ENCODE measurements at places on chromosomes 6 and 20. TPM values are rescaled to one million over a fixed set of nuclear protein-coding genes. Genes with fewer than 3 reads are reported as not detected.
A peak's percentile ranks its signal among the peaks of the same experiment; 100 is the strongest.

- peak; percentile 31 for DNase-seq
Observed at GRCh38 chr6:132734694-132735236, 20.9 kb upstream of the VNN1 start.

DUSP15 gene
- total RNA-seq, result 0.47 TPM

LY86 gene
- not detected for total RNA-seq

DNA sequence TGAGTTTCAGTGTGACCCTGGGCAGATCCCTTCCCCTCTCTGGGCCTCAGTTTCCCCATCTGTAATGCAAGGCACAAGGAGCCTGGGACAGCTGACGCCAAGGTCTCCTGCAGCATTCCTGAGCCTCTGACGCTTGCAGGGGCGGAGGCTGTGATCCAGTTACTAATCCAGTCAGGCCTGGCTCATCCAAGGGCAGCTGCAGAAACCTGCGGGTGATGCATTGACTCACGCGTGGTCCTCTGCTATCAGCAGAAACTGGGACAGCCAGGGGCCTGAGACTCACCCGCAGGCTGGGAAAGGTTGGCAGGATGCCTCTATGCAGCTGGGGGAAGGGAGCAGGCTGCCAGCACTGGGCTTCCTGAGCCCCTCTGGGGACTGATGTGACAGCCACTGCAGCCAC is 65.0 kb upstream of the SIRPA start:
- DNase-seq, result peak; percentile 44

KCNQ2 gene
- total RNA-seq, result 0.07 TPM

GABBR1 gene
- total RNA-seq, result 35.3 TPM

GRCh38 chr6:38172739-38173410 is 353.3 kb downstream of the ZFAND3 start:
- no peak for DNase-seq

FAM162B gene
- not detected for total RNA-seq

DNA sequence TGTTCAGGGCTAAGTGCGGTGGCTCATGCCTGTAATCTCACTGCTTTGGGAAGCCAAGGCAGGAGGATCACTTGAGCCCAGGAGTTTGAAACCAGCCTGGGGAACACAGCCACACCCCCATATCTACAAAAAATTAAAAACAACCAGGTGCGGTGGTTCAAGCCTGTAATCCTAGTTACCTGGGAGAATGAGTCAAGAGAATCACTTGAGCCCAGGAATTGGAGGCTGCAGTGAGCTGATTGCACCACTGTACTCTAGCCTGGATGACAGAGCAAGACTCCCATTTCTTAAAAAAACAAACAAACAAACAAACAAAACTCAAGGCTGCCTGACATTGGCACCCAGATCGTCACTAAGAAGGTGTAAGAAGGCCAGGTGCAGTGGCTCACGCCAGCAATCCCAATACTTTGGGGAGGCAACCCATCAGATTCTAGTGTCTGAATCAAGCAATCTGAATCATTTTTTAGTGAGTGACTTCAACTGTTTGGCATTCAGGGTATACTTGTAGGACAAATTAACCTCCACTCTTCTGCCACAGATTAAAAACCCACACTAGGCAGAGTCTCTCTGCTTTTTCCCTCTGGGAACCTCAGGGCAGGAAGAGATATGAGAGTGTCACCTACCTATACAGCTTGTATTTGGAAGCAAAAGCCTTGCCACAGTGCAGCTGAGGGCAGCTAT is 6.1 kb downstream of the PLAGL2 start:
- no peak for DNase-seq

CCM2L gene
- not detected for total RNA-seq

EPPIN gene
- not detected for total RNA-seq

GRCh38 chr6:14211562-14211942 is 94.0 kb downstream of the CD83 start:
- no peak for DNase-seq

DNA sequence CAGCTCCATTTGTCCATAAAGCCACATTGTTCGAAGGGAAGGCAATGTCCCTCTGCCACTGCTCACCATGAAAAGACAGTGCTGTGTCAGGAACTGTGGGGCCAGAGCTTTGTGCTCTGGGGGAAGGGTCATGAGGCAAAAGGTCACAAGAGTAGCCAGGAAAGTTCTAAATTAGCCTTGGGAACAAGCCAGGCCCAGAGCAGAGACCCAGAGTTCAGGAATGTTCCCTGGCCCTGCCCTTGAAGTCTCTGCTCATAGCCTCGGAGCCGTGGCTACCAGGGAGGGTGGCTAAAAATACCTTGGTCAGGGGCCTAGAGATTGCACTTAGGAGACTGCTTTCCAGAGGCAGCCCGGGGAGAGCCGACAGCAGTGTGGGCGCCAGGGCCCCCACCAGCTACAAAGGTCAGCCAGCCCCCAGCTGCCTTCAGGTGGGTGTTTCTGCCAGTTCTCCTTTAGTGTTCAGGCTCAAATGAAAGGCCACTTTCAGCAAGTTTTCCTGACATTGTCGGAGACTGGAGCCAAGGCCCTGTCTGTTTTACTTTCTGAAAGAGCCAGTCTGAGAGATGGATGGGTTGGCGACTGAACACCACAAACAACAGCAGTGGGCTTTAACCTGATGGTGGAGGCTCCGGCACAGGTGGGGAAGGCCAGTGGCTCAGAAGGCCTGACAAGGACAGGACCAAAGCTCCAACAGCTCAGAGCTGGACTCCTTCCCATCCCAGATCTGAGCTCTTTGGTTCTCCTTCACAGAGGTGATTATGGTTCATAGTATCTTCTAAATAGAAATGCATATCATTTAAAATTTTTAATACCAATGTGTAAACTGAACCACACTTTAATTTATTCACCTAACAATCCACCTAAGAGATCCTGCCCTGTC is 76.2 kb downstream of the CDH26 start:
- no peak for DNase-seq

DNA sequence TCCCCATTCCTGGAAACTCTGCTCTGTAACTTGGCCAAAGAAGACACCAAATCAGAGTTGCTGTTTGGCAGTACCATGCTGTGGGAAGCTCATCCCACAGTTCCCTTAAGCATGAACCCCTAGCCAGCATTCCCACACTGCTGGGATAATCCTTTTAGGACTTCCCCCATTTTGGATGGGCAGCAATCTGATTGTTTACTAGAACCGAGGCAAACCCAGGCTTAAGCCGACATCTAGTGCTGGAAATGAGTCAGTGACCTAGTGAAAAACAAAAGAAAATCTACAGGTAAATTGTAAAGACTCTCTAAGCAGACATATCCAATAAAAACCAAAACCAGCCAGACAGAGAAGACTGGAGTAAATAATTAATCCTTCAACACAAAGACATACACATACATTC is 5.2 kb downstream of the DNAH8 start:
- DNase-seq, result peak; percentile 25

DNA sequence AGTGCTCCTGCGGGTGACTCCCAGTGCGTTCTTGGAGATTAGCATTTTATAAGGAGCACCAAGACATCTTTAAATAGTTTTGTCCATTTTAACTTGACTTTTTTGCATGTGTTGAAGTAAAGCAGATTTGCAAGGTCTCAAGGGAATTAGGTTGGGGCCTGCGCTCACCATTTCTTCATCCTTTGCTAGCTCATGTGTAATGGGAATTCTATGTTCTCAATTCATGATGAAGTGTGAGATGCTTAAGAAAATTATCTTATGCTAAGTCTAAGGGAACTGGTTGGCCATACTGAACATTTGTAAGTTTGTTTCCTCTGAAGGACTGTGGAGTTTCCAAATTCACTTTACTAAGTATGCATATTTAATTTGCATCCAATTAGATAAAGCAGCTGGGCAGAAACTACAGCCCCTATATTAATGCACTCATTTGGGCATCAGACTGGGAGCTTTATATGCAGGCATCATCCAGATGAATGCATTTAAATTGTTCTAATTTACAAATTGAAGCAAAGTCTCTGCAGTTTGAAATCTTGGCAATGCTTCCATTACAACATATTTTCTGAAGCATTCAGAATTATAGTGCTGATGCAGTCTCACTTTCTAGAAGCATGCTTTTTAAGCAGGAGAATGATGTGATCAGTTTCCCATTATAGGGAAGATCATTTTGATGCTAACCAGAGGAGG is 108.3 kb upstream of the AKAP12 start:
- DNase-seq, result no peak

OR2H2 gene
- total RNA-seq, result not detected

DNA sequence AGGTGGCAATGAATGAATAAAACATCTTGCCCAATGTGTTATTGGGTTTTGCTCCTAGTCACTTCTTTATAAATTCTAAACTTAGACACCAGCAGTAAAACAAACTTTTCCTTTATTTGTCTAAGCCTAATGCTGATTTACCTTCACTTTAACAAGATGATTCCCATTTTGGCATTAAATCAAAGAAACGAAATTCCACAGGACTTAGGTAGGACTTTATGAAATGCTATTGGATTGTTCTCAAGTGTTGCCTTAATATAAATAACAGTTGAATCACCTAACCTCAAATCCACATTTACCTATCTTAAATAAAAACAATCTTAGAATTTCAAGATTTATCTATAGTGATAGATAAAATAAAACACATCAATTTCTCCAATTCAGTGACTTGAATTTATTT is 831.8 kb downstream of the EPHA7 start:
- DNase-seq, result no peak

GRCh38 chr6:2578767-2579166 is 172.0 kb downstream of the MYLK4 start:
- DNase-seq, result no peak

FHL5 gene
- not detected for total RNA-seq

DNA sequence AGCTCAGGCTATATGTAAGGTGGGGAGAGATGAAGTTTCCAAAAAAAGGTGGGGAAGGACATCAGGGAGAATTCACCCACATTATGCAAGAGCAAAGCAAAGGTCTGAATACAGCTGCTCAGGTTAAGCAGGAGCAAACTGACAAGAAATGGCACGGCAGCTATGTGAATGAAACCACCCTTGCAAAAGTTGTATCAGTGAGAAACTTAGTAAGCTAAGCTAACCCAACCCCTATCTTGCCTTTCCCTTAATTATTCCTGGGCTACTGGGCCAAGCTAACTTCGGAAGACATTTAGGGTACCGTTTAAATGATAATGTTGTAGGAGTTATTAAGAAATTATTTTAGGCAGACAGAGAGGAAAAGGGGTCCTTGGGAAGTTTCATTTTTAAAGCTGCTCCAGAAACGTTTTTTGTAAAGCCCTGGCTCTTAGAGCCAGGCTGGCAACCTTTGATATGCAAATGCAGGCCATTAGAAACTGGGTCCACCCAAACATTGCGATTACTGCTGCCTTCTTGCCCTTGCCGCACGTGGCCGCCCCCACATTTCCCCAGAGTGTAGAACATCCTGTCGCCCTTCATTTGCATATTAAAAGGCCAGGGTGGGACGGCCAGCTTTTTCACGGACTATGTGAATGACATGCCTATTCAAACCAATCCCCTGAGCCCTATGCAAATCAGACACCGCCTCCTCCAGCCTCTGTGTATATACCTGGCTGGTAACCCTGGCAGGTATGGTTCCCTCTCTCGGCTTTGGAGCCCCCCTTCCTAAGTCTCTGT is 60.5 kb upstream of the SAMD5 start:
- DNase-seq, result no peak

GRCh38 chr6:113842165-113842564 is 15.0 kb upstream of the MARCKS start:
- DNase-seq, result no peak

DNA sequence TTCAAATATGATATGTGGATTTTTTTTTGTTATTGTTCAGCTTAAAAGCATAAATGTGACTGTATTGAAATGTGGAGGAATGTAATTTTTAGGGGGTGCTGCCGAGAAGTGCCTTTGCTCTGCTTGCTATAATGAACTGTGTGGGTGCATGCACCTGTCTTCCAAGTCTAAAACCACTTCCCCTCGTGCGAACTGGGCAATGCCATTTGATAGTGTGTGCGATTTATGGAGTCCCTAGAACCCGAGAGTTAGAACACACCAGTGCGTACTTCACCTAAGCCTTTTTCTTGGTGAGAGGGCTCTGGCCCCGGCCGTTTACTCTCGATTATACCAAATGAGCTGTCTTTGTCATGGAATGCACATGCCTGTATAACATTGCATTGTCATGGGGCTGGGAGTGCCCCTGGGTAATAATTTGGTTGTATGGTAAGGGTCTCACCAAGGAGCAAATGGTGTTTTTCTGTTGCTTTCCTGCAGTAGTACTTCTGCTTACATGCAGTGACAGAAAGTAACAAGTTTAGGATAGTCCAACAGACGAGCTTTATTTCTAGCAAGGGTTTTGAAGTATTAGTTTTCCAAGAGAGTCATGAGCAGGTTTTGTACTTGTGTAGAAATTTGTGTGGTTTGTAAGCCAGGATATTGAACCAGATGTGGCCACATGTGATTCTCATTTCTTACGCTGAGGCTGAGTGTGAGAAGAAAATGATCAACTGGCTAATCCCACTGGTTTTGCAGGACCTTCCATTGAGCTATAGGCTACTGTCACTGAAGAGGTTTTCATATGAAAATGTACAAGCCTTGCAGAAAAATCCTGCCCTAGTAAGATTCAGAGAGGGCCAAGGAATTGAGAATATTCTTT is 172.4 kb downstream of the DTNBP1 start:
- DNase-seq, result no peak

- no peak for DNase-seq
Observed at GRCh38 chr6:129695373-129696027, 14.5 kb downstream of the ARHGAP18 start.

DNA sequence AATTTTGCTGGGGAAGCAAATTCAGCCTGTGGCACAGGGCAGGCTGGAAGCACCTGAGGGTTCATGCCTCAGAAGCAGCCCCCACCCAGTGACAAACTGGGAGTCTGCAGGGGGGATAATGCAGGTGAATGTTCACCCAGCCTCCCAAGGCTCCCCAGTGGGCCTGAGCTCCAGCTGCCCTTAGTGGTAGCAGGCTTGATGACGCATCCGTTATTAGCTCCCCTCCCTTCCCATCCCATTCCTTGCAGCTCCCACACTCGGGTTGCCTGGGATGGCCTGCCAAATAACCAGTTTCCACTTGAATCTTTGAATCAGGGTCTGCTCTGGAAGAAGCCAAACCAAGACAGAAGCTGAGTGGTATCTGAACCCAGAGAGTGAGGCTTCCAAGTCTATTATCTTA is 15.8 kb downstream of the KCNK15 start:
- no peak for DNase-seq

- DNase-seq, result no peak
Observed at GRCh38 chr6:56685994-56686393, 43.3 kb upstream of the DST start.

- DNase-seq, result no peak
Observed at GRCh38 chr6:117561128-117561527, 41.2 kb downstream of the GOPC start.

DNA sequence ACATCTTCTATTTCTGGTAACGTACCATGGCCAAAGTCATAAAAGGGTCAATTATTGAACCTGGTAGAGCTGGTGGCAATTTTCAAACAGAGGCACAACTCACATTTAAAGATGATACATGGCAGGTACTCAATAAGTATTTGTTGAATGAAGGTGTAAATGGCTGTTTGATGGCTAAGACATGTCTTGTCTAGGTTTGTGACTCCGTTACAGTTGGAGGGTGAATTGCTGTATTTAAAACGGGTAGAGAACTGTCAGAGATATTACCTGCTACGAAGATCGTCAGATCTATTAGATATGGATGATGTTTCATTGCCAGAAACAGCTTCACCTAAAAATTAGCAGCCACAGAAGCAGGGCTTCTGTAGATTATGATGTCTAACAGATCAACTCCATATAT is 601.9 kb downstream of the PRKN start:
- no peak for DNase-seq

All from Calu3 (cell line).